ENCODE measurements at places on chromosomes 12 and 14.

- no peak for DNase-seq
Measured at GRCh38 chr14:101071493-101071906, 168.0 kb upstream of the RTL1 start.

- DNase-seq, result peak; percentile 15
Measured at GRCh38 chr12:102958073-102958829, 777 bp downstream of the ASCL1 start.

DNA sequence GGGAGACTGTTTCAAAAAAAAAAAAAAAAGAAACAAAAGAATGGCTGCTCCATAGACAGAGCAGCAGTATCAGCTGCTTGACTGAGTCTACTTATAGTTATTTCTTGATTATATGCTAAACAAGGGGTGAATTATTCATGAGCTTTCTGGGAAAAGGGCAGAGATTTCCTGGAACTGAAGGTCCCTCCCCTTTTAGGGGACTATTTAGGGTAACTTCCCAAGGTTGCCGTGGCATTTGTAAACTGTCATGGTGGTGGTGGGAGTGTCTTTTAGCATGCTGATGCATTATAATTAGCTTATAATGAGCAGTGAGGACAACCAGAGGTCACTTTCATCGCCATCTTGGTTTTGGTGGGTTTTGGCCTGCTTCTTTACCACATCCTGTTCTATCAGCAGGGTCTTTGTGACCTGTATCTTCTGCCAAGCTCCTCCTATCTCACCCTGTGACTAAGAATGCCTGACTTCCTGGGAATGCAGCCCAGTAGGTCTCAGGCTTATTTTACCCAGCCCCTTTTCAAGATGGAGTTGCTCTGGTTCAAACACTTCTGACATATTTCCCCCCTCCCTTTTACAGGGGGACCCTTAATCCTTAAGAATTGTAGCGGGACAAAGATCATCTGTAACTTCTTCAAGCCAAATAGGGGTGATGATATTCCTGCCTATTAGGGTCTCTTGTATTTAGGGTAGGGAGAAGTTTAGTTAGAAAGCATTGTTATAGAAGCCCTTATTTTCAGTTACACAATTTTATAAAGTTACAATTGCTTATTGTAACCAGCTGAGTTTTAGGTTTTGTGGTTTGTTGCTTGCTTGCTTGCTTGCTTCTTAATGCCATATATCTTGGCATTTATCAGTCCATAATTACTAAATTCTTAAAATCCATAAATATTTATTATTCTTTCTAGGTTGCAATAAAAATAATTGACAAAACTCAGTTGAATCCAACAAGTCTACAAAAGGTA is 42.5 kb downstream of the MARK3 start:
- peak; percentile 95 for DNase-seq

GRCh38 chr12:130828895-130829294 is 10.2 kb downstream of the STX2 start:
- no peak for DNase-seq

- no peak for DNase-seq
Measured at GRCh38 chr12:49952391-49953055, 2.0 kb downstream of the AQP2 start.

- no peak for DNase-seq
Measured at GRCh38 chr12:66739940-66740651, 61.2 kb upstream of the GRIP1 start.

- peak; percentile 86 for DNase-seq
Measured at GRCh38 chr12:114673169-114673833, 10.7 kb downstream of the TBX3 start.

DNA sequence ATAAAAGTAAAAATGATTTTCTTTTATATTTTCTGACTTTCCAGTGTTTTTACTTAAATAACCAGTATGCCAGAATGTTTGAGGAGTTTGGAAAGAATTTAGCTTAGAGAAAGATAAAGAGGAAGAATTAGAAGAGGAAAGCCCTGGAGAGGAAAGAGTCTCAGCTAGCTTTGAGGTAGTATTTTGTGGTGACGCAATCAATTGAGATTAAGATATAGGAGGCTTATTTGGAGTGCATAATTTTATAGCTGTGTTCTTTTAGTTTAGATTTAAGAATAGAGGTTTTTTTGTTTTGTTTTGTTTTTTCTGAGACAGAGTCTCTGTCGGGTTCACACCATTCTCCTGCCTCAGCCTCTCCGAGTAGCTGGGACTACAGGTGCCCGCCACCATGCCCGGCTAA is 18.1 kb downstream of the CLEC2B start:
- DNase-seq, result no peak

- peak; percentile 51 for DNase-seq
Measured at GRCh38 chr12:89695100-89695499, 13.5 kb downstream of the ATP2B1 start.

DNA sequence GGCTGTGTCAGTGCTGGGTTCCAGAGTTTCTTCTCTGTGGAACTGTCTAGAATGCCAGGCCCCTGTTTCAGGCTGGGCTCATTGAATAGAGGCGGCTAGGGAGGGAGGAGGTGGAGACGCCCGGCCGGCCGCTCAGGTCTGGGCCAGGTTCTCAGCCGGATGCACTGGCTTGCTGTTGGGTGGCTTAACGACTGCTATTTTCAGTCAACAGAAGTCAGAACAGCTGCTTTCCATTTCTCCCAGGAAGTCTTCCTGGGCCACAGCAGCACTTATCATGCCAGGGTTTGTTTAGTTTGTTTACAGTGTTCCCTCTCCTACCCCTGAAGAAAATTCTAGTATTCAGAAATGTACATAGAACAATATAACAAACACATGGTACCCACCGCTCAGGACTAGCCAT is 26.0 kb upstream of the VPS37B start:
- DNase-seq, result no peak

GRCh38 chr12:26473291-26473690 is 277.9 kb downstream of the SSPN start:
- peak; percentile 4 for DNase-seq

Data from M059J (cell line).